Right renal pelvis (tissue), 4 donors: ENCODE measurements at places on chromosomes 7 and 10. TPM values are rescaled to one million over a fixed set of nuclear protein-coding genes. Genes with fewer than 3 reads are reported as not detected.

The SAMD8 gene
- 12.2 TPM for polyA plus RNA-seq

The PCLO gene
- polyA plus RNA-seq = 7.6 TPM

- no peak for DNase-seq
Measured at GRCh38 chr10:88966797-88967196, 14.2 kb upstream of the ACTA2 start.

DNA sequence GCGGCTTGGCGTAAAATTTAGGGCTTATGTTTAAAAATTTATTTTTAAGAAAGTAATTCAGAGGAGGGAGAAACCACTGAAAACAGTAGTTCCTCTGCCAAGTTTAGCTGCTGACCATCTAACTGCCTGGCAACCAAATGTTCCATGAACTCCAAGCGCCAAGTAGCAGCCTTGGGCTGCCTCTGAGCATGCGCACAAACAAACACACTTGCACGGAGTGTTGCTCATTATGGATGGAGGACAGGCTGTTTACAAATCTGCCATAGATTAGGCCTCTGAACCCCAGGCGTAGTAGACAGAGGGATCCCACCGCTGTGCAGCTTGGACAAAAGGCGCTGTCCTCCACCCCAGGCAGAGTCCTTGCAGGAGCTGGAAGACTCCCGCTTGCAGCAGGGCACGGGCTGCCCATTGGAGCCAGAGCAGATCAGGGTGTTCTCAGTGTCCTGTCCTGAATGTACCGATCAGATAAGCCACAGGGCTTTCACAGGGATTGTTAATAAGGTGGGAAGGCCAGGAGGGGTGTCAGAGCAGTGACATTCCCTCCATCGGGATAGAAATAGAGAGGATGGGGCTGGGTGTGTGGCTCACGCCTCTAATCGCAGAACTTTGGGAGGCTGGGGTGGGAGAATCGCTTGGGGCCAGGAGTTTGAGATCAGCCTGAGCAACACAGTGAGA lies 47.7 kb upstream of the LYZL1 start:
- DNase-seq = no peak

- peak; percentile 68 for DNase-seq
Measured at GRCh38 chr10:132654708-132655661, 117.4 kb downstream of the INPP5A start.

GRCh38 chr7:142263598-142264380 lies 5.9 kb upstream of the PRSS58 start:
- DNase-seq = no peak

- DNase-seq = peak; percentile 61
Measured at GRCh38 chr10:92965314-92965713, 95.3 kb upstream of the CYP26C1 start.

DNA sequence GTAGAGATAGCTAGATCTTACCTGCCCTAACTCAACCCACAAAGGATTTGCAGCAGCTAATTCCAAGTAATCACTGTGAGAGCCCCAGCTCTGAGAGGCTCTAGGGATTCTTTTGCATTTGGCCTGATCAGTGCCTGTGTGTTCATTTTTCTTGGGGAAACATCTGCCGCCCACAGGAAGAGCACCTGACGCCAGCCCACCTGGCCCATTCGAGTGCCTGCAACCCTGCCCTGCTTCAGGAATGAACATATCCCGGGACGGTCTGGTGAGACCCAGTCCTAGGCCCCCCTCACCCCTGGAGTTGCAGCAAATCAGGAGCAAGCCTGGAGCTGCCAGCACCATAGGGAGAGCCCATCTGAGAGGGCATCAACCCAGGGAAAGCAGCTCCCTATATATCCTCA lies 38.8 kb downstream of the GSDME start:
- no peak for DNase-seq

DNA sequence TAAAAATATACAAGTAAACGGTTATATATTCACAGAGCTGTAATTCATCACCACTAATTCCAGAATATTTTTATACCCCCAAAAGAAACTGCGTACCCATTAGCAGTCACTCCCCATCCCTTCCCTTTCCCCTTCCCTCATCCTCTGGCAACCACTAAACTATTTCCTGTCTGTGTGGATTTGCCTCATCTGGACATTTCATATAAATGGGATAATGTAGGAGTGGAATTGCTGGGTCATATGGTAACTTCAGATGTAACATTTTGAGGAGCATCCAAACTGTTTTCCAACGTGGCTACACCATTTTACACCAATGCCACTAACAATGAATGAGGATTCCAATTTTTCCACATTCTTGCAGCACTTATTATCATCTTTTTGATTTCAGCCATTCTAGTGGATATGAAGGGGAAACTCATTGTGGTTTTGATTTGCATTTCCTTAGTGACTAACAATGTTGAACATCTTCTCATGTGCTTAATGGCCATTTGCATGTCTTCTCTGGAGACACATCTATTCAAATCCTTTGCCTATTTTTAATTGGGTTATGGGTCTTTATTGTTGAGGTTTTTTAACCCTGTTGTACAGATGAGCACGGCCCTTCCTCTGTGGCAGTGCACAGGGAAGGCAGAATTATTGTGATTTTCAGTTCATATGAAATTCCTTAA lies 79.2 kb downstream of the RBM20 start:
- DNase-seq = no peak

DNA sequence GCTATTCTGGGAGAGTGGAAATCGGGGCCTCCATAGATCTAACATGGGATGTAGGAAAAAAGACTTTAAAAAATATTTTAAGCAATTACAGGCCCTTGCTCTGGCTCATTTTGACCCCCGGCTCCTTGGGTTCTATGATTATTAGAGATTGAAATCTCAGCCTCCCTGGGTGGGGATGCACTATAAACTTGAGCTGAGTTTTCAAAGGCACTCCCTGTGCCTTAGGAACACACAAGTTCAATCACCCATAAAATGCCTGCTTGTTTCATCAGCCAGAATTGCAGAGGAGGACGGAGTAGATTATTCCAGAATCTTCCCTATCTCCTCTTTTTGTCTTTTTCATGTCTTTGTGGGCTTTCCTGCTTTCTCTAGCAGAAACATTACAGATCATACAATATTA lies 145.4 kb downstream of the CUBN start:
- DNase-seq = no peak
